ENCODE measurements at places on chromosomes 6 and 20.

DNA sequence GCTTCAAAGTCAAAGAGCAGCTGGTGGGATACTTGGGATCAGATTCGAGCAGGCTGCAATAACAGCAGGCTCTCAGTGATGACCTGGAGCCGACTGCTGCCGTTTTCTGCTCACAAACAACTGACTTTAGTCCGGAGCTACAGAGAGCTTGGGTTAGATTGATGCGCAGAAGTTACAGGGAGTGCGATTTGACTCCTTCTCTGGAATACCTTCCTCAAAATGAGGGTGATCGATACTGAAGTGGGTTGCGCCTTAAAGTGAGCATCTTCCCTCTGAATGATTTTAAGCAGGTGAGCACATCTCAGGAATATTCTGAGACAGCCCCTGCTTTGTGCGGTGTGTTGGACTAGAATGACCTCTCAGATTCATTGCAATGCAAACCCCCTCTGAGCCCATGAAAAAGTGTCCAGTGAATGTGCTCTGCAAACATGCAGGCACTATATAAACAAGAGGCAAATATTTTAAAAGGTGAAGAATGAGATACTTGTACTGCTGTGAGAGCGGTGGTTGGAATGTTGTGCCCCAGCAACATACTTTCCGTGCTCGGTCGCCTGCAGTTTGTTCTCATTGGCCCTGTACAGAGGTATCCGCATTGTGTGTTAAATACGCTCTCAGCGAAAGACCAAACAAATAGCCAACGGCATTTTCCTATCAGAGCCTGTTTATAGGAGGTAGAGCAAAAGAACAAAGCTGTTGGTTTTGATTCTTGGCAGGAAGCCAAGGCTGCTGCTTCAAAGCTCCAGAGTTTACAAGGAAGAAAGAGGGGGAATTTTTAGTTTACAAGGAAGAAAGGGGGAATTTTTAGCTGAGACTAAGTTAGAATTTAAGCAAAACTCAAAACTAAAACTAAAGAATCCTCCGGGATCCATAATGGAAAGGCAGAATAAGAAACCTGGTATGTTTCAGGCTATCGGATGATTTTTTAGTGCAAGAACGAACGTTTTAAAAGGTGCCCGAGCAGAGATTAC, 67.7 kb downstream of the PHACTR2 start:
- DNase-seq, result no peak
- H3K27ac ChIP-seq, result no peak overlapping the region
- H3K27me3 ChIP-seq, result no peaks in the 10 kb centered on the region
- no peaks in the 10 kb centered on the region for H3K4me1 ChIP-seq
- H3K36me3 ChIP-seq, result no peaks in the 10 kb centered on the region

GRCh38 chr6:4896401-4896800, 107.4 kb downstream of the RPP40 start:
- H3K36me3 ChIP-seq, result peaks cover 22% of the 10 kb centered on the region
- no peak overlapping the region for H3K27ac ChIP-seq
- no peak for DNase-seq
- no peak overlapping the region for H3K4me3 ChIP-seq
- H3K4me1 ChIP-seq, result no peaks in the 10 kb centered on the region

GRCh38 chr6:169724494-169725124, at the start of gene PHF10:
PHF10 (minus strand) TSS chr6:169724500; CDS start chr6:169723931, 569 bp downstream.
- peak; percentile 76 for DNase-seq
- H3K27me3 ChIP-seq, result no peaks in the 10 kb centered on the region
- H3K36me3 ChIP-seq, result no peaks in the 10 kb centered on the region

DNA sequence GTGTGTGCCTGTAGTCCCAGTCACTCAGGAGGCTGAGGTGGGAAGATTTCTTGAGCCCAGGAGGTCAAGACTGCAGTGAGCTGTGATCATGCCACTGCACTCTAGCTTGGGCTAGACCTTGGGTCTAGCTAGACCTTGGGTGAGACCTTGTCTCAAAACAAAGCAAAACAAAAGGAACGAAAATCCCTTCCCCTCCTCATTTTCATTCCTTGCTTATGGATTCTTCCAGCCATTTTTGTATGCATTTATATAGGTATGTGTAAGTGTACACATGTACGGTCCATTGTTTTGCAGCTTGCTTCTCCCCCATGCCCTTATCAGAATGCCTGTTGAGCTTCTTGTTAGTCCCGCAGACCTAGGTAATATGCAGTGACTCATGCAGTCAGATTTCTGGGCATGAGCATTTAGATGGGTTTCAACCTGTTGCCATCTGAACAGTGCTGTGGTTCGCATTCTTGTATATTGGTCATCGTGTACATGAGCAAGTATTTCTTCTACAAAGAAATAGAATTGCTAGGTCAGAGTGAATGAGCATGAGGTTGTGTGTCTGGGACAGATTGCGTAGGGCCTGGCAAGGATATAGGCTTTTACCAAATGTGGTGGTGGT, 73.2 kb downstream of the ATRN start:
- no peaks in the 10 kb centered on the region for H3K27me3 ChIP-seq
- H3K4me3 ChIP-seq, result no peak overlapping the region
- no peak for DNase-seq
- no peaks in the 10 kb centered on the region for H3K4me1 ChIP-seq
- H3K27ac ChIP-seq, result no peak overlapping the region
- H3K36me3 ChIP-seq, result peaks cover 12% of the 10 kb centered on the region

DNA sequence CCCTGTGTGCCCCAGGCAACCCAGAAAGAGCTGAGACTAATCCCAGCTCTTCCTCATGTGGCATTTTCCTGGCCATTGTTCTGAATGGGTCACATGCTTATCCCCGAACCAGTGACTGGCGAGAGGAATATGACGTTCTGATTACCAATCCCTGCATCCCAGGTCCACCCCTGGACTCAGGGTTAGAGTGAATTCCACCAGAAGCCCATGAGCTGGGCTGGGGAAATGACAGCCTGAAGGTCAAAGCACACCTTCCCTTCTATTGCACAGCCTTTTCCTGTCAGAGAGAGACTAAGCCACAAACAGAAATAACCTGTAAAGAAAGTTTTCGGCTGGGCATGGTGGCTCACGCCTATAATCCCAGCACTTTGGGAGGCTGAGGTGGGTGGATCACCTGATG, 70.9 kb downstream of the ZNF217 start:
- H3K4me3 ChIP-seq, result no peak overlapping the region
- H3K4me1 ChIP-seq, result no peaks in the 10 kb centered on the region
- H3K36me3 ChIP-seq, result no peaks in the 10 kb centered on the region
- no peak overlapping the region for H3K27ac ChIP-seq
- no peak for DNase-seq

GRCh38 chr20:17806739-17807441, 107.1 kb downstream of the BANF2 start:
- DNase-seq, result no peak
- H3K27ac ChIP-seq, result no peak overlapping the region
- no peaks in the 10 kb centered on the region for H3K27me3 ChIP-seq
- no peaks in the 10 kb centered on the region for H3K36me3 ChIP-seq
- H3K4me3 ChIP-seq, result no peak overlapping the region
- no peaks in the 10 kb centered on the region for H3K4me1 ChIP-seq

- no peak overlapping the region for H3K4me3 ChIP-seq
- no peaks in the 10 kb centered on the region for H3K27me3 ChIP-seq
- no peaks in the 10 kb centered on the region for H3K4me1 ChIP-seq
- H3K36me3 ChIP-seq, result no peaks in the 10 kb centered on the region
Measured at GRCh38 chr20:13855613-13856012, 70.8 kb downstream of the NDUFAF5 start.

- no peaks in the 10 kb centered on the region for H3K36me3 ChIP-seq
- no peak overlapping the region for H3K27ac ChIP-seq
- H3K27me3 ChIP-seq, result no peaks in the 10 kb centered on the region
Measured at GRCh38 chr6:88748141-88748540, 215.3 kb downstream of the RNGTT start.

All from natural killer cell (primary cell).